CD14-positive monocyte (primary cell): ENCODE measurements at places on chromosomes 1 and 21. TPM values are rescaled to one million over a fixed set of nuclear protein-coding genes. Genes with fewer than 3 reads are reported as not detected.

DNA sequence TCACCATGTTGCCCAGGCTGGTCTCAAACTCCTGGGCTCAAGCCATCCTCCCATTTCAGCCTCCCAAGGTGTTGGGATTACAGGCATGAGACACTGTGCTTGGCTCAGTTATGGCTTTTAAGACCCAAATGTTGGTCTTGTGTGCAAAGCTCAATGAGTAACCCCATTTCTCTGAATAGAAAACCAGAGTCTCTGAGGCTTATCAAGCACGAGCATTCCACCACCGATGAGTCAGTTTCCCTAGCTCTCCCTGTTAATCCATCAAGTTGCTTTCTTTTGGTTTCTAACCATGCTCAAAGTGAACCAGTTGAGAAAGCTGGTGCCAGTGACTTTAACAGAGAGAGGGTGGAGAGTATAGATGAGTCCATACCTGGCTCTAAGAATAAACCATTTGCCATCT, 350.9 kb upstream of the ADGRL2 start:
- H3K27me3 ChIP-seq = no peaks in the 10 kb centered on the region
- no peaks in the 10 kb centered on the region for H3K36me3 ChIP-seq
- no peak overlapping the region for H3K27ac ChIP-seq
- no peaks in the 10 kb centered on the region for H3K4me1 ChIP-seq
- DNase-seq = no peak

- H3K4me3 ChIP-seq = no peak overlapping the region
- no peak overlapping the region for H3K27ac ChIP-seq
- H3K36me3 ChIP-seq = no peaks in the 10 kb centered on the region
- no peaks in the 10 kb centered on the region for H3K4me1 ChIP-seq
- DNase-seq = no peak
Observed at GRCh38 chr1:74145086-74145485, 52.9 kb downstream of the LRRIQ3 start.

GRCh38 chr1:31571340-31572295, 4.7 kb upstream of the TINAGL1 start:
- no peak overlapping the region for H3K27ac ChIP-seq
- peaks cover 5% of the 10 kb centered on the region for H3K4me1 ChIP-seq
- peaks cover 8% of the 10 kb centered on the region for H3K27me3 ChIP-seq
- H3K4me3 ChIP-seq = no peak overlapping the region

DNA sequence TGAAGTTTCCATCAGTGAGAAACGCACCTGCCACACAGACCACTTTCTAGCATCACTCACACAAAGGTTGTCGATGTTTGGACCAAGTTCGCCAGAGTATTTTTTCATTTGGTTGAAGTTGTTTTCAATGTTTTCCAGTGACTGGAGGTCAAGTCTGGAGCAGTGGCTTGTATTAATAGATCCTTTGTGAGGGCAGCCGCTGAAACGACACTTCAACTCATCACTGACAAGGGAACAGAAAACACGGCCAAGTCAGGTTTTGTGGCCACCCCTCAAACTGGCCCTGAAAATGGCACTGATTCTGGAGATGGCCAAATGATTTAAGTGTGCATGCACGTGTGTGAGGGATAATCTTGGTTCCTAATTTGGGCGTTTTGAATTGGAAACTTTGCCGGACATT, 675.6 kb downstream of the SMYD3 start:
- H3K36me3 ChIP-seq = no peaks in the 10 kb centered on the region
- H3K27me3 ChIP-seq = no peaks in the 10 kb centered on the region
- H3K27ac ChIP-seq = no peak overlapping the region
- no peak overlapping the region for H3K4me3 ChIP-seq
- no peak for DNase-seq

- H3K36me3 ChIP-seq = no peaks in the 10 kb centered on the region
- no peaks in the 10 kb centered on the region for H3K4me1 ChIP-seq
- no peak overlapping the region for H3K27ac ChIP-seq
- DNase-seq = no peak
Observed at GRCh38 chr1:186289943-186290545, 85.0 kb downstream of the TPR start.

GRCh38 chr21:34791776-34792503, 123.1 kb downstream of the CLIC6 start:
- H3K27me3 ChIP-seq = no peaks in the 10 kb centered on the region
- DNase-seq = no peak
- no peak overlapping the region for H3K4me3 ChIP-seq
- H3K4me1 ChIP-seq = no peaks in the 10 kb centered on the region

- peak; percentile 15 for DNase-seq
- no peaks in the 10 kb centered on the region for H3K36me3 ChIP-seq
- peak overlapping the region; percentile 95 for H3K4me3 ChIP-seq
- H3K27me3 ChIP-seq = peaks cover 3% of the 10 kb centered on the region
- H3K27ac ChIP-seq = peak overlapping the region; percentile 72
Observed at GRCh38 chr1:19800076-19800804, 524 bp upstream of the TMCO4 start.

DNA sequence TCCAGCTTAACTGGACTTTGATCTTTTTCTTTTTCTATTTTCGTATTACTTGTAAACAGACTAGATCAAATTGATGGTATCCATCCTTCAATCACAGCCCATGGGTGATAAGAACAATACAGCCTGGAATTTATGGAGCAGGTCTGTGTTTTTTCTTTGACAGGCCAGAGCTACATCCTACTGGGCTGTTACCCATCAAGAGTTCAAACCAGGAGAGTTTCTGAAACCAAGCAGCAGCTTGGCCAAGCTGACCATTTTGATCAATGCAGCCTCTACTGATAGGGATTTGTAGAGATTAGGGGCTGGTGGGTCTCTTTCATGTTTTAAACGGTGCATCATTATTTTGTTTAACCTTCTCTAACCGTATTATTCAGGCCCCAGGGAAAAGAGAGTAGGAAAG, 24.3 kb upstream of the CCDC190 start:
- H3K27me3 ChIP-seq = peaks cover 7% of the 10 kb centered on the region
- H3K4me3 ChIP-seq = no peak overlapping the region

GRCh38 chr21:16193496-16194094, 463.8 kb downstream of the USP25 start:
- no peak for DNase-seq
- no peak overlapping the region for H3K4me3 ChIP-seq
- no peaks in the 10 kb centered on the region for H3K27me3 ChIP-seq
- H3K4me1 ChIP-seq = peaks cover 28% of the 10 kb centered on the region
- H3K27ac ChIP-seq = peak overlapping the region; percentile 24

DNA sequence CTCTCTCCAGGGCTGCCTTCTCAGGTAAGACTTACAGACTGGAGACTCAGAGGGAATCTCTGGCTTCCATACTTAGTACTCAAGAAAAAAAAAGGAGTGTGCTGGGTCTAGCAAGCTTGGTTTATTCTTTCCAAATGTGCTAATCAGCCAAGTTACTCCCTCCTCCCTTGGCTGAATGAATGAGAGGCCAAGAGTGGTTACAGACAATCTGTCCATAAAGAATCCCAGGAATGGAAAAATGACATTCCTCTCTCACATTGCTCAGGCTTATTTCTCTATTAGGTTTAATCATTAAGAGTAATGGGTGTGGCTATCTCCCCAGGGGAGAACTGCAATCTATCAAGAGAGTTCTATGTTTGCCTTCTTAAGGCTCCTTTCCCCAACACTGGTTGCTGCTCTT, 547.3 kb upstream of the PLXNA2 start:
- H3K36me3 ChIP-seq = no peaks in the 10 kb centered on the region
- no peak overlapping the region for H3K4me3 ChIP-seq
- H3K27me3 ChIP-seq = no peaks in the 10 kb centered on the region
- no peak overlapping the region for H3K27ac ChIP-seq
- no peak for DNase-seq
- no peaks in the 10 kb centered on the region for H3K4me1 ChIP-seq

DNA sequence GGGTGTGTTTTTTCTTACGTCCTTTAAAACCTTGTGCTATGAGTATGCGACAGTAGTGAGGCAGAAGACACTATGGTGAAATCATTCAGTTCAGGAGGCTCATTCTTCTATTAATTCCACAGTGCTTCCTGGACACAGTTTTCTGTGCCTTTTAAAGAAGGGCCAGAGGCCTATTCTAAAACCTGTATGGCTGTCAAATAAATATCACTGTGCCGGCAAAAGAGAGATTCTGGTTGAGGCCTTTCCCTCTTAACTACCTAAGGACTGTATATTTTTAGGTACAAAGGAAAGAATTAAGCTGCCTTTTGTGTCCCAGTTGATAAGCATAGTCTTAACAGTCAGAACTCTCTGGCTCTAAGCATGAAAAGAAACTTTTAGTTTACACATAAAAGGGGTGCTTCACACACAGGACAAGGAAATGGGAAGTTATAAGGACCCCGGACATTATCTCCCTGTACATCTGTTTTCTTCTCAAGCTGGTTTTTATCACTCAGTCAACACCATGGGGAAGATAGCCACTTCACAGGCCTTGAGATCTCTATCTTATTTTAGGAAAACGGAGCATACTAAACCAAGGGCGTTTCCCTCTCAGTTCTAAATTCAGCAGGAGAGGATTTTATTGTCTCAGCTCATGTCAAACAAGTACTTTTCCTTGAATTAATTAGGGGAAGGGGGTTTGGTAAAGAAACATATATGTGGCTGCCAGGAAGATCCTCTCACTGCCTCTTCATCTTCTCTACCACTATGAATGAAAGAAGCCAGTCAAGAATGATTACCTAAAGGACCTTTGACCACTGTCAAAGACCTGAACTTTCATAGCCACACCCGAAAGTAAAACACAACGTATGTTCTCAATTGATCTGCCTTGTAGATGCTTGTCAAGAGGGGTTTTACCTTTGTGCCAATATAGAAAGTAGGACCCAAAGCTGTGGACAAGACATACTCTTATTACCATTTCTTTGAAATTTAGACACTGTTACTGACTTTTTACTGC, 71.4 kb upstream of the HSPA13 start:
- H3K4me3 ChIP-seq = no peak overlapping the region
- H3K27me3 ChIP-seq = no peaks in the 10 kb centered on the region
- no peak overlapping the region for H3K27ac ChIP-seq
- H3K4me1 ChIP-seq = no peaks in the 10 kb centered on the region
- H3K36me3 ChIP-seq = no peaks in the 10 kb centered on the region

DNA sequence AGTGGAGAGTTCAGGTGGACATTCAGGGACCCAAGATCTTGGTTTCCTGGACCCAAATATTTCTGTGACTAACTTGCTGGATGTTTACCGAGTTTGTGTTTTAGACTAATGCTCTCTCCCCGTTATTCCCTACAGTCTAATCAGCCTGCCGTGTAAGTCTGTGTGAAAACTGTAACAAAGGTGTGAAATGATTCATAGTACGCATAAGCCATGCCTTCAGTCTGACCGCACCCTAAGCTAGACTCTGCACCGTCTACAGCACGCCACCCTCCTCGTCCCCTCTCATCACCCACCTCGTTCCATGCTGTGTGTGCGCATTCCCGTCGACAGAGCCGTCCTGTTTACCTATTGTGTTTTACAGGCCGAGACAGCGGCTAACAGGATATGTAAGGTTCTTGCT, 50.5 kb downstream of the ACTN2 start:
- H3K36me3 ChIP-seq = no peaks in the 10 kb centered on the region
- H3K27me3 ChIP-seq = no peaks in the 10 kb centered on the region
- no peak overlapping the region for H3K4me3 ChIP-seq
- no peak for DNase-seq

GRCh38 chr21:34133802-34134201, 60.4 kb downstream of the MRPS6 start:
- H3K27me3 ChIP-seq = no peaks in the 10 kb centered on the region
- H3K27ac ChIP-seq = peak overlapping the region; percentile 57

- H3K4me3 ChIP-seq = no peak overlapping the region
- no peak overlapping the region for H3K27ac ChIP-seq
- no peaks in the 10 kb centered on the region for H3K27me3 ChIP-seq
- no peaks in the 10 kb centered on the region for H3K36me3 ChIP-seq
- peaks cover 28% of the 10 kb centered on the region for H3K4me1 ChIP-seq
- DNase-seq = peak; percentile 60
Observed at GRCh38 chr1:220914283-220915116, 35.3 kb downstream of the HLX start.

DNA sequence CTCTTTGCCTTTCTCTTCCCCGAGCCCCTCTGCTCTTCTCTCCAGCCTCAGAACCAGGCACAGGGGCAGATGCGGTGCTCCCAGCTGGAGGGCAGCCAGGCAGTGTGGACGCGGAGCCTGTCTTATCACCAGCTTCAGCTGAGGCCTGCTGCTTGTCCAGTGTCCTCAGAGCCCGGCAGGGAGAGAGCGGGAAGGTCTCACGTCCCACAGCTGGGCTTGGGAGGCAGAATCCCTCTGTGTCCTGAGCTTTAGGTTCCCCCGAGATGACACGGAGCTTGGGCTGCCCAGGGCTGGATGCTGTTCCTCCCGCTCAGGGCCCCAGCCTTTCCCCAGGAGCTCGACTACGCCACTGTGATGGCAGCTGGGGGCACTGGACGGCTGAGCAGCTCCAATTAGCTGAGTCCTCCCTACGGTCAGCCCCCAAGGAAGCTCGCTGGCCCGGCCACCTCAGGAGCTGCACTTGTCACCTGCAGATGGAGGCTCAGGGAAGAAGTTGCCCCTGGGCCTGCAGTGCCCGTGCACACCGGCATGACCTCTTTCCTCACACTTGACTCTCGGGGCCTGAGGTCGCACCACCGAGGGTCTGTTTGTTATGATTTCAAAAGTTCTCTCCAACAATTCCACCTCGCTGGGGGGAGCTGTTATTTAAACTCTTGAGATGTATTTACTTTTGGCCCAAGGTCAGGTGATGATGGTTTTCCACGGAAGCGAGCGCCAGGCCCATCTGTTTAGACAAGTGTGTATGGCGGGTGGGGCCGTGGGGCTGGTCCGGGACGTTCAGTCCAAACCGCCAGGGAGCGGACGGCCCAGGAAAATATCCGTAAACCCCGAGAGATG, 127.3 kb downstream of the SIK1 start:
- no peaks in the 10 kb centered on the region for H3K4me1 ChIP-seq
- no peaks in the 10 kb centered on the region for H3K36me3 ChIP-seq
- H3K4me3 ChIP-seq = no peak overlapping the region
- H3K27ac ChIP-seq = no peak overlapping the region
- H3K27me3 ChIP-seq = no peaks in the 10 kb centered on the region

DNA sequence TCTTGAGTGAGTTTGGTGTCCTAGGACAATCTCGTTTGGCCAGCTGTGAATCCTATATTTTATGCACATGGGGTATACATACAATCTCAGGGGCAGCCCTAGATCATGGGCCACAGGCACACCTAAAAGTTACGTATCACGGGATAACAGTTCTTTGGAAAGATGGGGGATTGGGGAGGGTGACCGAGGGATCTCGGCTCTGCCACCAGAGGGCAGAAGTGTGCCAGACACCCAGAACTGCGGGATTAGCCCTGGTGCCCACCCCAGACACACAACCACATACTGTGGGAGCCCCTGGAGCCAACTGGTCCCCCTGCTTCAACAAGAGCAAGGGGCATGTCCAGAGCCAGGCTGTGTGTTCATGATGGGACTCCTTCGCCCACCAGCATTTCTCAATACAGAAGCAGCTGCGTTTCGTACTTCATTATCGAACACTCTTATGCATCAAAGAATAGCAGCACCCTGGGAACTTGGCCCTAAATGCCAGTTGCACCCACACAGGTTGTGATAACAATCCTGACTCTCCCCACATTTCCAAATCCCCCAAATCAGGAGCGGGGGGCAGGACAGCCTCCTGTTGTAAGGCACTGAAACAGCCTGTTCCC, 37.4 kb downstream of the TMCO4 start:
- no peaks in the 10 kb centered on the region for H3K27me3 ChIP-seq
- no peak overlapping the region for H3K27ac ChIP-seq
- DNase-seq = no peak
- no peak overlapping the region for H3K4me3 ChIP-seq
- H3K4me1 ChIP-seq = no peaks in the 10 kb centered on the region

GRCh38 chr1:48242141-48242736, 19.7 kb downstream of the SLC5A9 start:
- no peak overlapping the region for H3K4me3 ChIP-seq
- H3K27me3 ChIP-seq = no peaks in the 10 kb centered on the region
- H3K4me1 ChIP-seq = peaks cover 58% of the 10 kb centered on the region
- H3K27ac ChIP-seq = no peak overlapping the region

The EPHA8 gene
- not detected for polyA plus RNA-seq

The ADGRB2 gene
- 0.03 TPM in 1 of 2 replicates, not detected in the other for polyA plus RNA-seq

The PLA2G2D gene
- 0.08 TPM in 2 replicates for polyA plus RNA-seq

The CELA3B gene
- polyA plus RNA-seq = not detected

The SEMA4A gene
- polyA plus RNA-seq = 116 and 117 TPM in 2 replicates

The CFHR5 gene
- polyA plus RNA-seq = not detected

The SLC45A3 gene
- polyA plus RNA-seq = 0.11 TPM
